Stimulated activated CD4-positive, alpha-beta T cell treated with anti-CD3 and anti-CD28 coated beads, Interleukin-1b, Interleukin-23, amount 100 ng/mL, for 1 hour (primary cell): ENCODE measurements at places on chromosomes 11 and 22.

GRCh38 chr11:44120169-44120568 lies 24.7 kb downstream of the EXT2 start:
- DNase-seq: no peak

DNA sequence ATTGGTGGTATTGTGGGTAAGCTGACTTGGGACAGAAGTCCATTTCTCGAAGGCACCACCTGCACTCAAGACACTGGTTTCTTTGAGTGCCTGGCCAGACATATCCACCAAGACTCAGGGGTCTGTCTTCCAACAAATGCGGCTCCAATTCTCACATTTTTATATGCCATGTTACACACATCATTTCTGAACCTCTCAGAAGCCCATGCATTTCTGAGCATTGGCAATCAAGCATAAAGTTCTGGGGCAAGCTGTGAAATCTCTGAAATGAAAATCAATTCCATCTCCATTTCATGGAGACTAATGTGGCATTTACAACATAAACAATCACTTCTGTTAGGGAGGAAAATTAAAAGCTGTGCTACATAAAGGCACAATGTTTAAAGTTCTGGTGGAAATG lies 243.7 kb downstream of the KIRREL3 start:
- DNase-seq: no peak

DNA sequence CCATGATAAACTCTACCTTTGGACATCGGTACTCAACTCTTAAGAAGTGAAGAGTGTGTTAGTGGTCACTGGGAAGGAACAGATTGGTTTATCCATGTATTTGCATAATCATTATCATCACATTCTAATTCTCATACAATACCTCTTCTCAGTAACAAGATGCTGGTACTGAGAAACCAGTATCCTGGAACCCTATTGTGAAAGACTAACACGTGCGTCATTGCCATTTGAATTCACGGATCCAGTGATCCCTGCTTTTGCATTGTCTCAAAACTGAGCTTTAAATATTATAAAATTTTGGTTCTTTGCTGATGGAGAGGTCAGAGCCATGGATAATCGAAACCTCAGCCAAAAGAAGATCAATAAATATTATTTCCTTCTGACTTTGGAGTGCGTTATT lies 35.2 kb downstream of the KIRREL3 start:
- no peak for DNase-seq

GRCh38 chr11:70255477-70256116 lies 14.9 kb upstream of the PPFIA1 start:
- no peak for DNase-seq

- DNase-seq: no peak
Observed at GRCh38 chr22:50577987-50578775, at the start of gene CPT1B. TSS of gene CPT1B (minus strand) at chr22:50578427. CDS start at chr22:50577915, 512 bp downstream.

GRCh38 chr11:11641581-11641980 lies 19.8 kb upstream of the GALNT18 start:
- no peak for DNase-seq

DNA sequence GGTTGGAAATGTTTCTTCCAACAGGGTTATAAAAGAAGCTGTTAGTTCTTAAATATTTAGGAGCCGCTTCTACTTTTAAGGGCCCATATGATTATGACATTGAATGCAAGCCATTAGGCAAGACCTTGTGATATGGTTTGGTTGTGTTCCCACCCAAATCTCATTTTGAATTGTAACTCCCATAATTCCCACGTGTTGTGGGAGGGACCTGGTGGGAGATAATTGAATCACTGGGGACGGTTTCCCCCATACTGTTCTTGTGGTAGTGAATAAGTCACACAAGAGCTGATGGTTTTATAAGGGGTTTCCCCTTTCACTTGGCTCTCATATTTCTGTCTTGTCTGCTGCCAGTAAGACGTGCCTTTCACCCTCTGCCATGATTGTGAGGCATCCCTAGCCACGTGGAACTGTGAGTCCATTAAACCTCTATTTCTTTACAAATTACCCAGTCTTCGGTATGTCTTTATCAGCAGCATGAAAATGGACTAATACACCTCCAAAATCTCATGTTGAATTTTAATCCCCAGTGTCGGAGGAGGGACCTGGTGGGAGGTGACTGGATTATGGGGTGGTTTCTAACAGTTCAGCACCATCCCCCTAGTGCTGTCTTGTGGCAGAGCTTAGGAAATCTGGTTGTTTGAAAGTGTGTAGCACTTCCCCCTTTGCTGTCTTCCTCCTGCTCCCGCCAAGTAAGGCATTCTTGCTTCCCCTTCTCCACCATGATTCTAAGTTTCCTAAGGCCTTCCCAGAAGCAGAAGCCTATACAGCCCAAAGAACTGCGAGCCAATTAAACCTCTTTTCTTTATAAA lies 4.3 kb downstream of the CD59 start:
- no peak for DNase-seq

DNA sequence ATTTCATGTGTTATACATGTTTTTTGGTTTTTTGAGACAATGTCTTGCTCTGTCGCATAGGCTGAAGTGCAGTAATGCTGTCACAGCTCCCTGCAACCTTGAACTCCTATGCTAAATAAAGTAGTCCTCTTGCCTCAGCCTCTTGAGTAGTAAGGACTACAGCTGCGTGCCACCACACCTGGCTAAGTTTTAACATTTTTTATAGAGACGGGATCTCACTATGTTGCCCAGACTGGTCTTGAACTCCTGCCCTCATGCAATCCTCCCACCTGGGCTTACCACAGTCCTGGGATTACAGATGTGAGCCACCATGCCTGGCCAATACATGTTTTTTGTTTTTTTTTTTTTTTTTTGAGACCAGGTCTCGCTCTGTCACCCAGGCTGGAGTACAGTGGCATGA lies 33.9 kb downstream of the SWAP70 start:
- DNase-seq: no peak

DNA sequence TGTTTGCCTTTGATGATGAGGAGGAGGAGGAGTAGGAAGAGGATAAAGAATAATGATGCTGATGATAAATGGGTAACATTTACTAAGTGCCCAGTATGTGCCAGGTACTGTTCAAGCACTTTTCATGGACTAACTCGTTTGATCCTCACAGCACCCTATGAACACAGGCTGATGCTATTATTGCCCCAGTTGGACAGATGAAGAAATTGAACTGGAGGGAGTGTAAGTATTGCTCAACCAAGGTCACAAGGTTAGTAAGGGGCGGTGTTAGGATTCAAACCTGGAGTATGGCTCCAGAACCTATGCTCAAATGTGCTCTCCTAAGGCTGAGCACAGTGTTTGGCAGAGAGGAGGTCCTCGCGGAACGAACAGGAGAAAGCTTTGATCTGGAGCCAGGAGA lies 78.6 kb downstream of the SYN3 start:
- no peak for DNase-seq

DNA sequence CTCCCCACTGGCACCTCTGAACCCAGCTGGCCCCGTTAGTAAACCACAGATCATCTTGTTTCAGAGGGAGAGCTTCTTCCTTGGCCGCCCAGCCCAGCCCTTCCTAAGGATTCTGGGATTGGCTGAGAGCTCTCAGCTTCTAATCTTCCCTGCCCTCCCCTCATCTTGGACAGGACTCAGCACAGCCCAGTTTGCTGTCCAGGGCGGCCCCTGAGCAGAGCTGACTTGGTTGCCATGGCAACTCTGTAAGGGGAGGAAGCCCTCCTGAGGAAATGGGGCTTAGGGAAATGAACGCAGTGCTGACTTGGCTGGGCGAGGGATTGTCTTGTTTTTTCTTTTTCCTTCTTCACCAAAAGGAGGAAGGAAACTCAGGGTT lies 4.6 kb downstream of the APOL4 start:
- no peak for DNase-seq

GRCh38 chr22:50473855-50474671 lies 772 bp downstream of the SBF1 start:
- DNase-seq: no peak

DNA sequence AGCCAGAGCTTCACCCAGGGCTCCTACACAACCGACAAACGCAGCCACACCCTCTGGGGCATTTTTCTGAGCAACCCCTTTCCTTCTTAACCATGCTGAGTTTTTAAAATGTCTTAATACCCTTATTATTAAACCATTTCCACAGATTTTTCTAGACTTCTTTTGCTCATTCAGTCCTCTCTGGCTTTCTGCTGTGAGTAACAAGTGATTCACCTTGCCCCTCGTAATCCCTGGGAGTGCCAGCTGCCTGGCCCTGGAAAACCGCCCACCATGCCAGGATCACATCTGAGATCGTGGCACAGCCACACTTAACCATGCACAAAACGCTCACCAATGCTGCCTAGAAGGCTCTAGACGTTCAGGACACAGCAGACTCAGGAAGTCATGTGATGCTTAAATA lies 25.4 kb downstream of the YPEL1 start:
- DNase-seq: no peak

GRCh38 chr11:75597636-75598035 lies 35.6 kb downstream of the SERPINH1 start:
- DNase-seq: no peak

GRCh38 chr11:83456075-83456474 lies 169.9 kb upstream of the CCDC90B start:
- DNase-seq: no peak

DNA sequence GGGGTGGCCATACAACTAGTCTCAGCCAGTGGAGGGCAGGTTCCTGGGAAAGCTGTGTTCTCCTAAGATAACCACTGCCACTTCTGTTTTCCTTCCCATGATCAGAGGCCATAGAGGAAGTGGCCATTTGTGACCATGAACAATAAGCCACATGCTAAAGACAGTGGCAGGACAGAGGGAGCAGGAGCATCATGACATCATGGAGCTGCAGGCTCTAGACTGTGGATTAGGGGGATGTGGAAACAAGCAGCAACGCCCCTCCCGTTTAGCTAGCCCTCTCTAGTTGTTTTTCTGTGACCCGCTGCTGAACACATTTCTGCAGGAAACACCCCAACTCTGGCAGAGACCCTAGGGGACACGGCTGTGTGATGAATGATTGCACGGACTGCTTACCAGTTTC lies 195.0 kb upstream of the NECTIN1 start:
- no peak for DNase-seq

DNA sequence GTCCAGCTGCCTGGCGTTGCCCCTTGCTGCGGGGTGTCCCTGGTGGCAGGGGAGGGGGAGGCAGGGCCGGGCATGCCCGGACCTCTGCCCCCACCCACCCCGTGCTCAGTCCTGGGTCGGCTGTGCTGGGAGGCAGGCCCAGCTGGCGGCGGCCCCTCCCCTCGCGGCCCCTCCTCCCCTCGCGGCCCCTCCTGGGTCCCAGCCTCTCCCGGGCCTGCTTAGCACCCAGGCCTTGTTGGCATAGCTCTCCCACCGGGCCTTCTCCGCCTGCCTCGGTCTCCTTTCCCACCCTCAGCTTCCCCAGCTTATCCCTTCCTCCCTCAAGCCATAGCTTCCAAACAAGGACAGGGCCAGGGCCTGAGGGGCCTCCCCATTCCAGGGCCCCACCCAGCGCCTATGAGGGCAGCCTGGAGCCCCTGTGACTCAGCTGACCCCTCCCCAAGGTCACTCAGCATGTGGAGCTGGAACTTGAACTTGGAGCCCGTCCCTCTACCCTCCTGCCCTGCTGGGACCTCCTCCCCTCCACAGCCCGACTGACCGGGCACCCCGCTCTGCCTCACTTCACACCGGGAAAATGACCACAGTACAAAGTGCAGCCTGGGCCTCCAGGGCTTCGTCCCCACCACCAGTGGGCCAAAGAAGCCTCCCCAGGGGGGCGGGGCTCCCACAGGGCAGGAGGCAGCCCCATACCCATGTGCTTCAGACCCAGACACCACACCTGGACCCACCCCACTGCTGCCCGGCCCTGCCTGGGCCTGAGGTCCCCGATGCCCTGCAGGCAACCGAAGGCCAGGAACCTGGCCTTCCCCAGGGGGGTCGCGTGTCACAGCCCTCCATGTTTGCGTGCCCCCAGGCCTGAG lies 1.2 kb downstream of the EPS8L2 start:
- no peak for DNase-seq

DNA sequence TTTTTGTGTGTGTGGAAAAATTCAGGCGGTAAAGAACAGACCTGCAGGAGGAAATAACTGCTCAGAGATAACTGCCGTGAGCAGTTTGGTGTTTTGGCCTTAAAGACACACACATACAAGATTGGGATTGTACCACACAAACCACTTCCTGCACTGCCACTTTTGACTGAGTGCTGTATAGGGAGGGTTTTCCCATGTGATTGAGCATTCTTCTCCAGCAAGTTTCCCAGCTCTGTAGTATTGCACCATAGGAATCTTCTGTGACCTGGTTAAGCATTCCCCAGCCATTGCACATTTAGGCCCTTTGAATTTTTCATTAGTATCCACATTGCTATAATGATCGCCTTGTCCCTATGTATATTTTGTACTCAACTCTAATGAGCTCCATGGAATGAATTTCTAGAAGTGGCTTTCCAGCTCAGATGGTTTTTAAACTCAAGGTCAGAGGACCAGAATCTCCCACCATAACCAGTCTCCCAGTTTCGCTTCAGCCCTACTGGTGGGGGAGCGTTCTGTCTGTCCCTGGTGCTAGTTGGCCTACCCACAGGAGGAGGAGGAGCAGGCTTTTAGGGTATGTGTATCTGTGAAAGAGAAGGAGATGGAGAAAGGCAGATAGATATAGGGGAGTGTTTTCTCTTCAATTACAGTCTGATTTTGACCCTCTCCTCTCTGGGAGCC lies 9.3 kb downstream of the CD82 start:
- DNase-seq: no peak

- peak; percentile 42 for DNase-seq
Observed at GRCh38 chr11:62593434-62594044, 2.2 kb upstream of the TUT1 start.

DNA sequence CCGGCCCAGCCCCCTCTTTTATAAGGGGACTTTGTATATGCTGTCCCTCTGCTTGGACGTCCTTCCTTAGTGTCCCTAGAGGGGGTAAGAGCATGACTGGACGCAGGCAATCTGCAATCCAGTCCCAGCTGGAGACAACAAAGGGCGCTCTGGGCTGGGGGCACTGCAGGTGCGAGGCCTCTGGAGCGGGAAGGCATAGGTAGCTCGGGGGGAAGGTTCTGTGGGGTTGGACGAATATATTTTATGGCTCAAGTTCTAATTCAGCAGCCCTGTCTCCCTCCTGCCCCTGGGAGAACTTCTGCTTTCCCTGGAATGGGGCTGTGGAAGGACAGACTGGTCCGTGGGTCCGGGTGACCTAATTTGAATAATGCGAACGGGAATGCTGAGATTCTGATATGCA lies 40.0 kb downstream of the KCNJ4 start:
- no peak for DNase-seq

- no peak for DNase-seq
Observed at GRCh38 chr11:100961633-100962032, 168.0 kb downstream of the PGR start.
